ENCODE measurements at places on chromosomes 3 and 15.

- DNase-seq: no peak
These were observed 29.2 kb downstream of the STT3B start for GRCh38 chr3:31561891-31562290.

- DNase-seq: no peak
These were observed 21.4 kb upstream of the CSPG4 start for GRCh38 chr15:75733761-75734651.

GRCh38 chr3:178223876-178224275 is 312.4 kb upstream of the KCNMB2 start:
- no peak for DNase-seq

GRCh38 chr3:19456738-19457137 is 308.4 kb downstream of the KCNH8 start:
- DNase-seq: no peak

- DNase-seq: no peak
These were observed 98.0 kb downstream of the DTWD1 start for GRCh38 chr15:49718846-49719245.

- DNase-seq: no peak
These were observed 50.1 kb upstream of the POLR2M start for GRCh38 chr15:57656434-57656833.

DNA sequence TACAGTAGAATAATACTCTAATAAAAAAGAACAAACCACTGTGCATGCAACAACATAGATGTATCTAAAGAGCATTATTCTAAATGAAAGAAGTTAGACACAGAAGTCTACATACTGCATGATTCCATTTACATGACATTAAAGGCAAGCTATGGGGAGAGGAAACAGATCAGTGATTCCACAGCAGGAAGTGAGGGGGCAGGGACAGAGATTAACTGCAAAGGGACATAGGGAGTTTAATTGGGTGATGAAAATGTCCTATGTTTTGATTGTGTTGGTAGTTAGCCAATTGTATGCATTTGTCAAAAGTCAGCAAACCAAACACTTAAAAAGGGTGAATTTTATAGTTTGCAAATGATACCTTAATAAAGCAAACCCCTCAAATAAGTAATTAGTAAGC is 13.8 kb downstream of the CRYGS start:
- DNase-seq: no peak

DNA sequence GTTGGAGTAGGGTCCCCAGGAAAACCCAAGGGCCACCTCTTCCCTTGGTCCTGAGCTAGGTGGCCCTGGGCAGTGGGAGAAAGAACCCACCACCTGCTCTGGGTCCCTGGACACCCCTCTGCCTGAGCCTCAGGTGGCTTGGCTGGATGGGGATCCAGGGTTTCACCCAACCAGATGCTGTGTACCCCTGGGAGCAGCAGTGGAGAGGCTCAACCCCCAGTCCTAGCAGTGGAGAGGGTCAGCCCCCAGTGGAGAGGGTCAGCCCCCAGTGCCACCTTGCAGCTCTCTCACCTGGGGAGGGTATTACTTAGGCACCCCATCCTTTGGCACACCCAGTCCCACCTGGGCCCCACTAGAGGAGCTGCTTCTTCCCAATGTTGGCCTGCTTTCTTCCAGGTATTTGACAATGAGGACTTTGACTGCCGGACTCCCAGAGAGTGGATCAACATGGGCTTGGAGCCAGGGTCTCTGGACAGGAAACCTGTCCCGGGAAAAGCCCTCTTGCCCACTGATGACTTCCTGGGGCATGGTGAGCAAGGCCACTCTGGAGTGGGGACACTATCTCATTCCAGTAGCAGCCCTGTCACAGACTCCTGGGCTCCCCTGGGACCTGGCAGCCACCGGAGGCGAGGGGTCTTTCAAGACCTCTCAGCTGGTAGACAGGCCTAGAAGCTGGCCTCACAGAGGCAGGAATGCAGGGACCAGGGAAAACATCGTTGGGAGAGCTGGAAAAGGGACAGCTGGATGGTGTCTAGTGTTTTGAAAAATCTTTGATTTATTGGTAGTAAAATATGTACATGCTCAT is 11.6 kb downstream of the DNAH1 start:
- DNase-seq: no peak

GRCh38 chr3:187290503-187290902 is 1.0 kb downstream of the MASP1 start:
- no peak for DNase-seq

DNA sequence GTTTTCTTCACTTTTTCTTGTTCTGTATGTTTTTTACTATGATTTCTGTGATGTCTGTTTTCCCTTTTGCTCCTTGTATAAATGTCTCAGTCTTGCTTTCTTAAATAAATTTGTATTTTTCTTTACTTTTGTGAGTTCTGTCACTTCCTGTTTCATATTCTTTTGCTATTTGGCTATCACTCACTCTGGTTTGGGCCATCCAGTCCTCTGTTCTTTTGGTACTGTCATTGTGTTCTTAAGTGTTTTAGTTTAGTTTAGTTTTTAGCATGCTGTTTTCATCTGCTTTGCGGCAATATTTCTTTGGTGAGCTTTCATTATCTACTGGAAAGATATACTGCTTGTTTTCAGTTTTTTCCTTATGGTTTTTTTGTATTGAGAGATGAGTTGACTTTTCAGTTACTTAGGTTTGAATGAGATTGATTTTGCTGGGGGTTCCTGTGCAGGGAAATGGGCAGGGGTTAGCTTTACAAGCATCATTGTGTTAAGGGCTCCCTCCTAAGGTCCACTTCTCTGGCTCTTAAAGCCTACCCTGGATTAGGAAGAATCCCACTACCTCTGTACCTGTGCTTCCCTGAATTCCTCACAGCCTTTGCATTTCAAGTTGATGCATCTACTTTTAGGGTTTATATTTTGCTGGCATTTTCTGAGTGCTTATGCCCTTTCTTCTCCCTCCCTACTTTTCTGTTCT is 35.1 kb downstream of the PDCD6IP start:
- DNase-seq: no peak

GRCh38 chr3:36964817-36965216 is 20.0 kb upstream of the TRANK1 start:
- no peak for DNase-seq

DNA sequence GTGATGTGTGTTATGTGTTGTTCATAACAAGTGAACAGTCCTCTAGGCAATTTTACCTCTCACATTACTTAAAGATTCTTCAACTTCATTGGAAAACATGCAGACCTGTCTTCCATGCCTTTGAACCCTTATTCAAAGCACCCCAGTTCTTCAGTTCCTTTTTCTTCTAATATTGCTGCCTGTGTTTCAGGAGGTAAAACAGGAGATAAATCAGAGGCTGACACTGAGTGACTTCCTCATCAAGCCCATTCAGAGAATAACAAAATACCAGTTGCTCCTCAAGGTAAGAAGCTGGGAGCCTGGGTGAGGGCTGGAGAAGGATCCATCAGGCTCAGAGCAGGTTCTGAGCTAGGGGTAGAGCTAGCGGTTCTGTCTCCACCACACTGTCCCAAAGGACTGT is 71.1 kb upstream of the UMPS start:
- DNase-seq: no peak

- DNase-seq: no peak
These were observed 315.2 kb upstream of the PPP2R3A start for GRCh38 chr3:135650309-135650708.

DNA sequence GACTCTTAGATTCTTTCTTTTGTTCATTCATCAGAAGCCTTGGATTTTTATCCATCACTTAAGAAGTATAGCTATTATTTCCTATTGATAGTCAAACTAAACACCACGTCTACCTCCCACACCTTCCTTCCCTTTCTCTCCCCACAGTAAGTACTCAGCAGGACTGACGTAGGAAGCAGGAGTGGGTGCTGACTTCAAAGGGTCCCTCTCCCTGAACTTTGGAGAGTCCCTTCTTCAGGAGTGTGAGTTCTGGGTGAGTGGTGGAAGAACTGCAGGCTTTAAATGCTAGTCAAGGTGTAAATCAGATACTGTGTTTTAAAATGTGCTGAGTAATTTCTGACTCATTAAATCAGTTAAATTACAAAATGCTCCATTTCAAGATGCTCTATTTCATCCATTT is 126.5 kb upstream of the BFSP2 start:
- DNase-seq: no peak

DNA sequence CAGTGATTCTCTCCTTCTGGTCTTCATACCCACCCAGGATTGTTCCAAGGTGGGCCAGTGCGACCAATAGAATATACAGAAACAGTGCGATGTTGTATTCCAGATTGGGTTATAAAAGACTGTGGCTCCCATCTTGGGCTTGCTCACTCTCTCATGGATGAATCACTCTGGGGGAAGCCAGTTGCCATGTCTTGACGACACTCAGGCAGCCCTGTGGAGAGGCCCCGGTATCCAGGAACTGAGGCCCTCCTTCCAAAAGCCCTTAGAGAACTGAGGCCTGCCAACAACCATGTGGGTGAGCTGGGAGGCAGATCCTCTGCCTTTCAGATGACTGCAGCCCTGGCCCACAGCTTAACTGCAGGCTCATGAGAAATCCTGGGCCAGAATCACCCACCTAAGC is 57.2 kb downstream of the SH3GL3 start:
- DNase-seq: no peak

GRCh38 chr3:183513046-183513706 is 42.3 kb downstream of the KLHL6 start:
- DNase-seq: no peak

DNA sequence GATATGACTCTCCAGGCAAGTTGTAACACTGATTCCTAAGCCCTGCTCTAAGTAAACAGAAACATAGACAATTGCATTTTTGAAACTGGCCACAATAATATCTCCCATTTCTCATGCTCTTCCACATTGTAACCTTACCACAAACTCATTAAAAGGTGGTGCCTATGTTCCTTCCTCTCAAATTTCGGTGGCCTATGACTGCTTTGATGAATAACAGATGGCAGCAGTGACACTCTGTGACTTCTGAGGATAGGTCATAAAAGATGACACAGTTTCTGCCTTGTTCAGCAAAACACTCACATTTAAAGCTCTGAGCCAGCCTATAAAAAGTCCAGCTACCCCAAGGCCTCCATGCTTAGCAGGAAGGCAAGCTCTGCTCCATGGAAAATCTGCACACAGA is 195.2 kb downstream of the EFHB start:
- no peak for DNase-seq
